ENCODE measurements at places on chromosomes 6 and 20. TPM values are rescaled to one million over a fixed set of nuclear protein-coding genes. Genes with fewer than 3 reads are reported as not detected.

GRCh38 chr20:50538276-50538675 lies 28.1 kb downstream of the PTPN1 start:
- DNase-seq, result no peak

DNA sequence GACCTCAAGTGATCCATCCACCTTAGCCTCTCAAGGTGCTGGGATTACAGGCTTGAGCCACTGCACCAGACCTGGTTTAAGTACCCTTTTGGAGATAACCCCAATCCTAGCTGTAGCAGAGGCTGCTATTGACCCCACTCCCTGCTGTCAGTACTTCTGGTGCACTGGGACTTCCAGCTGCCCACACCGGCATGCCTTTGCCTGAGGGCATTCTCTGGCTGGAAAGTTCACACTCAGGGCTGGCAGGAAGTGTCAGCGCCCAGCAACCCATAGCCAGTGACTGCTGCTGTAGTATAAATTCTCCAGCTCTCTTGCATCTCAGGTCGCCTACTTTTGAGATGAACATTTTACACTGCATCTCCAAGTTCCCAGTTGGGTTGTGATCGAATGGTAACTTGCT lies 75.3 kb downstream of the UTRN start:
- DNase-seq, result peak; percentile 14

GRCh38 chr20:32433311-32434021 lies 75.3 kb downstream of the ASXL1 start:
- no peak for DNase-seq

GRCh38 chr6:101401792-101402621 lies 8.5 kb downstream of the GRIK2 start:
- peak; percentile 60 for DNase-seq

- DNase-seq, result no peak
Measured at GRCh38 chr20:33624399-33624798, 37.7 kb upstream of the C20orf144 start.

DNA sequence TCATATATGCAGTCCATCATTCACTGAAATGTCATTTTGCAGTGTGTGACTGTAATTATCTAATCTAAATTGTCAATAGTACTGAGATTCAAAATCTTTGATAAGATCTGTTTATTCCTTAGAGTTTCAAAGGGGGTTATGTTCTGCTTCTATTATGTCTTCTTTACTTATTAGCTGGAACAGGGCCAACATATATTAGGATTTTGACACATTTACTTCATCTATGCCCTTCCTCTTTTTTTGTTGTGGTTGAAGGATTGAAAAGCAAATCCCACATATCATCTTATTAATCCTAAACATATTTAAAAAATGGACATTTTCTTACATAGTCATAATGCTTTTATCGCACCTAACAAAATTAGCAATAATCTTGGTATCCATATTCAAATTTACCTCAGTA lies 30.3 kb upstream of the MAS1 start:
- DNase-seq, result no peak

DNA sequence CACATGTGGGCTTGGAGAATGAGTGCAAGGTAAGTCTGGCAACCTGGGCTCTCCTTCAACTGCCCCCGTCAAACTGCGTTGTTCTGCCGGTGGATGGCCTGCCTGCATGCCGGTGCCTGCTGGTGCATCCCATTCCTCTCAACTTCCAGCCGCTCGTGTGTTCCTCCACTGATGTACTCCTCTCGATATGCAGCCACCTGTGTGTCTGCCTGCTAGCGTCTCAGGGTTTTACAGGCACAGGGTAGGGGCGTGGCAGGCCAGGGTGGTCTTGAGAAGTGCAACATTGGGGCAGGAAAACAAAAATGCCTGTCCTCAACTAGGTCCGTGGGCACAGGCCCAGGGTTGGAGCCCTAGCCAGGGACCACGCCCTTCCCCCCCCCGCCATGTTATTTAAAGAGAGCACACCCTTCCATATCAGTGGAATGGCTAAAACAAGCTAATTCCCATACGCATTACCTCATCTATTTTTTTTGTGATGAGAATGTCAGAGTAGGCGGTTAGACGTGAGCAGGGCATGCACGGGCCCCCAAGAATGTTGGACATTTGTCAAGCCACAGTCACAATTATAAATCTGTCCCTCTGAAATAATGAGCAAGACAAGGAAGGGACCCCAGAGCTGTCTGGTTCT lies 33.2 kb downstream of the SERPINB6 start:
- no peak for DNase-seq

DNA sequence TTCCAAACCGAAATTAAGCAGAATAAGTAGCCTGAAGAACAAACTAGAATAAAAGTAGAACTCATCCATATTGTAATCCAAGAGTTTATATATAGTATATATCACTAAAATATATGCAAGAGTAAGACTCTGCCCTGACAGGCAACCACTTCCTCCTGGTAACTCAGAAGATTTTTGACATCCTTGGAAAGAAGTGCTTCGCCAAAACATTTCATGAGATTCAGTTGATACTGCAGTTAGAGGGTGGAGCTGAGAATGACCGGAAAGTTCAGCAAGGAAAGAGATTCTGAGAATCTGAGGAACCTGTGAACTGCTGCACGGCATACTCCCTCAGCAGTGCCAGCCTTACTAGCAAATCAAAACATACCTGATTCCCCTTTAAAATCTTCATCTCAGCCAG lies 79.6 kb downstream of the CDK19 start:
- no peak for DNase-seq

GRCh38 chr6:143673669-143674068 lies 4.1 kb upstream of the PHACTR2 start:
- no peak for DNase-seq

DNA sequence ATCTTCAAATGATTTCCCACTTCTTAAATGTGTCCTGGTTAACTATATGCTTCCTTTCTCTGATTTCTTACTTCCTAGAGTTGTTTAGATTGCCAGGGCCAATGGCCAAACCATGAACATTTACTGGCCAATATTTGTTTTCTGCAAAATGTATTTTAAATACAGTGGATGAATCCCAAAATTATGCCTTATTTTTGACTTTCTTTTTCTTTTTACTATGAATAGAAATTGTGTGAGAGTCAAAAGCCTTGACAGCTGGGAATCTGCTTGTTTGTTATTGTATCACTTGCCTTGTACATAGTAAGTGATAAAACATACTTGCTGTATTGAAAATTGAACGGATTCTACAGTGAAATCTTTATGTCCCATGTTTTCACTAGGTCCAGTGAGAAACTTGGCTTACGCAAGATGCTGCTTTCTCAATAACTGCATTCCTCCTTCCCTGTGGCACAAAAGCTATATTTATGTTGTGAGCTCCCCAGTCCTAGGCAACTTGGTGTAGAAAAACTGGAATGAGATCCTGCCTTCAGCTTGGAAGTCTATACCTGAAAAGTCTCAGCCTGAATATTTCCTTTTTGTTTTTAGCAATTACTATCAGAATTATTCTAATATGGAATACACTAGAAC lies 295.2 kb downstream of the EPHA7 start:
- no peak for DNase-seq

GRCh38 chr20:2032168-2032567 lies 38.3 kb upstream of the PDYN start:
- DNase-seq, result peak; percentile 16

- DNase-seq, result no peak
Measured at GRCh38 chr6:40325791-40326190, 261.4 kb downstream of the LRFN2 start.

- DNase-seq, result no peak
Measured at GRCh38 chr6:17423026-17423425, 29.6 kb downstream of the CAP2 start.

DNA sequence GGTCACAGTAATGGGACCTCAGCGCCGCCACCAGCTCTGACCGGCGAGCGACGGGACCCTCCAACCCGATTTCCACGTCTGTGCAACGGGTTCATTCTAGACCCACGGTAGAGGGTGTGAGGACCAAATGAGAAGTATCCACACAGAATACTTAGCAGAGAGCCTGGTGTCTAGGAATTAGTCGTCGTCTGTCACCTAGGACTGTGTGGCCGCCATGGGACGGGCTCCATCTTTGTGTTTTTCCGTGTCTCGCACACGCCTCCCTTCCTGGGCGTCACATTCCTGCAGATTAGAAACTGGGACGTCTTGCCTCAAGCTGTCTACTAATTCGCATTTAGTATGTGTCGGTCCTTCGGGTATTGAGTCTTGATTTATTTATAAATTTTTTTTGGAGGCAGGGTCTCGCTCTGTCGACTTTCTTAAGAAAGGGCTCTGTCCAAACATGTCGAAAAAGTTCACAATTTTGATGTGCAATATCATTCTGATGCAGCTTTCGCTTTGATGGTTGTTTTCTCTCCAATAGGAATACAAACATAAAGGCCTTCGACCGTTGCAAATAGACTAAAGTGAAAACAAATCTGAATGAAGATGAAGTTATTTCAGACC lies 563 bp downstream of the MGME1 start:
- DNase-seq, result no peak

DNA sequence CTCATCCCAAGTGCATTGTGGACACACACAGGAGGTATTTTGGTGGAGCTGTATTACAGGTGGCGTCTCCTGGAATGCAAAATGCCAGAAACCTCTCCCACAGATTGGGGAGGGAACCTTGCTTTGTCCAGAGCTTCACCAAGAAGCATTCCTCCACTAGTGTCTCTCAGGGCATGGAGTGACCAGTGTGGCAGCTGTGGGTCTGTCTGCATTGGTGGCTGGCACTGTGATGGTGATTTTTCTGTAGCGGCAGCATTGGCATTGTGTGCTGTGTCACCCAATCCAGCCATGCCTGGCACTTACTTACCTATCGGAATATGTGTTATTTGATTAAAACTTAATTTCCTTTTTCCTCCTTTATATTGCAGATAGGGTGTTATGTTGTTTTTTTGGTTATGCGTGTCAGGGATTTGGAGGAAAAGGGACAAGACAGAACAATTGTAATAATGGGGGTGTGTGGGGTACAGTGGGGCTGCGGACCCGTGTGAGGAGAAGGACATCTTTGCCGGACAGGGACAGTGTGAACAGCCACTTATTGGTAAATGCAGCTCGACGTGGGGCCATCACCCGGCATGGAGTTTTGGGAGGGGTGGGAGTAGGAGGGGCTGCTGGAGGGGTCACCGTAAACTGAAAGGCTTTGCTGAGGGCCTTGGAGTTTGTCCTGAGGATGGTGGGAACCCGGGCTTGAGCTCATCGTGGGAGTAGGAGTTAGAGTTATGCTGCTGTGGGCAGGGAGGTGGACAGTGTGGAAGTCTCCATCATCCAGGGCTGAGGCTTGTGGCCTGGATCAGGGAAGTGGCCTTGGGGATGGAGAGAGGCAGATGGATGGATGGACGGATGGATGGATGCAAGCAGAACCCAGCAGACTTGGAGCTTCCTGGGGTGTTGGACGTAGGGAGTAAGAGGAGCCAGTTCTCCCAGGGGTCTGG lies 105.0 kb downstream of the SYCP2 start:
- DNase-seq, result no peak

DNA sequence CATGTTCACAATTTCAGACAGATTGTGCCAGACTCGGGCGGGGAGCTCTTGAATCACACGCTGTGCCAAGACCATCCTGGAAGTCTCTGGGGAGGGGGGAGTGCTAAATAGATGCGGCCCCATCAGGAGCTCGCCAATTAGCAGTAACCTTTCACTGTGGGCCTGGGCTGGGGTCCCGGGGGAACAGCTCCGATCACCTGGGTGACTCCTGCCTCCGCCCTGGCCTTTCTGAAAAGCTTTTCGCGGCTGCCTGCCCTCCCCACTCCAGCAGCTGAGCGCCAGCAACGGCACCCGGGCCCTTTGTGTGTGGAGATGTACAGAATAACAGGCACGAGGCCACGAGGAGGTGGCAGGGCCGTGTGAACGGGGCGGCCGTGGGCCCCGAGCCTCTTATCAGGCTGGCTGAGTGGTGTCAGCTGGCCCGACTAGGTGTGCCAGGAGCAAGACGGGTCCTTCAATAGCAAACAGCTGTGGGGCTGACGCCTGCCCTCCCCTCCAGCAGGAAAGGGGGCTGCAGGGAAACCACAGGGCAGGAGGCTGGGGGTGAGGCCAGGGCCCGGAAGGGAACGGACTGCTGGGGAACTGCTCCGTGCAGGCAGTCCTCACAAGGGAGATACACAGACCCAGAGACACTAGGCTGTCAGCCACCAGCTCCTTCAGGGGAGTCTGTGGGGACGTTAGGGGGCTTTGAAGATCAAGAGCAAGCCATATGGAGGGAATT lies 56.8 kb downstream of the NOL4L start:
- DNase-seq, result no peak

DNA sequence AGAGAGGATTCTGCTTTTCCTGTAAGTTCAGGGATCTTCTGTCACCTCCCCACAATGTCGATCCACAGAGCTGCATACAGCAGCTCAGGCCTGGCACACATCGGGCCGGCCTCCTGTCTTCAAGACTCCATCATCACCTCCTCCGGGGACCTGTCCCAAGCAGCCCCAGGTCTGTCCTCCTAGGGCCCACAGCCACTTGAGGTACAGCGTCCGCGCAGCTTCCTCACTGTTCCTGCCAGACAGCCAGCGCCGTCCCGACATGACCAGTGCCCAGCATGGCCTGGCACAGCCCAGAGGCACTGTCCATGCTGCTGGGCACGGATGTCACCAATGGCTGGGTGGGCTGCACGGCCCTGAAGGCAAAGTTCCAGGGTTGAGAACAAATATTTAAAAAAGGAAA lies 101.6 kb downstream of the DLL1 start:
- no peak for DNase-seq

DNA sequence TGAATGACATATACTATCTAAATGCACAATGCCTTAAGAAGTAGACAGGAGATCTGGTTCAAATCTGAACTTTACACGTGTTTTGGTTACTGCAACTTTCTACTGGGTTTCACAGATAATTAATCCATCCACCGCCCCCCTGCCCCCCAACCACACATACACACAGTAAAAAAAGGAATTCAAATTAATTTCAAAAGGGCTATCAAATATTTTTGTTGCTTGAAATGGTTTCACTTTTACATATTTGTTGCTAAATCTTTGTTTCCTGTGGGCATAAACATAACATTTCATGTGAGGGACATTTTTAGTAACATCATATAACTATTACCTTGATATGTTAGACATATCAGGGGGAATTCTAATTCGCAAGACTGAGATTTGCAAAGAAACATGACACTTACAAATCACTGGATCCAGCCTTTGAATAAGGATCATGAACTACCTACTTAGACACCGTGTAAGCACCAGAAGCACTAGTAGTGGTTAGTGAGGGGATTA lies 7.5 kb downstream of the NEDD9 start:
- DNase-seq, result no peak

DNA sequence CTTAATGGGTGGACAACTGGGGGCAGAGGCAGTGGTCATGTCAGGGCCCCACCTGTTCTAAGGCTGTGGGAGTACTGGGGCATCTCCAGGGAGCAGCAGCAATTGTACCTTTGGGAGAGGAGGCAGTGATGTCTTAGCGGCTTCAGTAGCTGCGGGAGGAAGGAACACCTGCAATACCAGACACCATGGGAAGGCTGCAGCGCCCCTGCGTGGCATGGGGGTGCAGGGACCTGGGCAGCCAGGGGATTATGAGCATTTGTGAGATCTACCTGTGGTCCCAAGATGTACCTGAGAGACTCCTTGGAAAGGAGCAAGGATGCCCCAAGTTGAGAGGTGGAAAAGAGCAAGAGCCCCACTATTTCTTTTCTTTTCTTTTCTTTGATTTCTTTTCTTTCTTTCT lies 112.1 kb upstream of the GPR6 start:
- DNase-seq, result no peak

GRCh38 chr6:121430514-121431460 lies 4.7 kb upstream of the GJA1 start:
- DNase-seq, result no peak

Gene HNF4A
- total RNA-seq, result not detected

Gene PTPRA
- 86.5 TPM for total RNA-seq

Gene GLO1
- 149 TPM for total RNA-seq

Gene CCN5
- not detected for total RNA-seq

Gene PTCRA
- total RNA-seq, result not detected

Gene QRSL1
- 19.9 TPM for total RNA-seq

Gene PPP1R10
- total RNA-seq, result 138 TPM

Gene ZNF334
- total RNA-seq, result 21.4 TPM

Gene PPP1R16B
- 0.57 TPM for total RNA-seq

Data from neural crest cell (in vitro differentiated cells).